ENCODE measurements at places on chromosomes 16 and 17.
A peak's percentile ranks its signal among the peaks of the same experiment; 100 is the strongest.

DNA sequence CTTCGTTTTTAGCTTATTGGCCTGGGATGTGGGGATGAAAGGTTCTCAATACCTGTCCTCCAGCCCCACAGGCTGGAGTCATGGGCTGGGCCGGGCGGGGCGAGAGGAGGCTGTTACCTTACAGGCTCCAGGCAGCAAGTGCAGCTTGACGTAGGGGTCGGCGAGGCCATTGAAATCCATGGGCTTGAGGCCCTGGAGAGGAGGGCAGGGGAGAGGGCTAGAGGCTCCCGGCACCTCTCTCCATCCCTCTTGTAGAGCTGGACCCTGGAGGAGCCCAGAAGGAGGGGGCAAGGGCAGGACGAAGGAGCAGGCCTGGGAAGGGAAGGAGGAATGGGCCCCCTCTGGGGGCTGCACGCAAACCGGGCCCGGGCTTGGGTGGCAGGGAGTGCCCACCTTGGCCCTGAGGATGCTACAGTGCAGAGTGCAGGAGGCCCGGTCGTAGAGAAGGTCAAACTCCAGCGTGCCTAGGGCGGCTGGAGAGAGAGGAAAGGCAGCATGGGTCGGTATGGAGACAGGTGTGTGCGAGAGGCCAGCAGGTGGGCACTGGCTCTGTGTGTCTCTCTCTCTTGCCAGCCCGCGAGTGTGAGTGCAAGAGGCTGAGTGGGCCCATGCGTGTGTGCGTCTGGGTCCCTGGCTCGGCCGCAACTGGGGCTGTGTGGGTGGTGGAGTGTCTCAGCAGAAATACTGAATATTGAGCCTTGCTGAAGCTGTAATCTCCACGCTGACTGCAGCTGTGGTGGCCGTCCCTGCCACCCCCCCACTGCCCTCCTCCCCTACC lies 1.6 kb downstream of the DOC2A start:
- no peak for DNase-seq

DNA sequence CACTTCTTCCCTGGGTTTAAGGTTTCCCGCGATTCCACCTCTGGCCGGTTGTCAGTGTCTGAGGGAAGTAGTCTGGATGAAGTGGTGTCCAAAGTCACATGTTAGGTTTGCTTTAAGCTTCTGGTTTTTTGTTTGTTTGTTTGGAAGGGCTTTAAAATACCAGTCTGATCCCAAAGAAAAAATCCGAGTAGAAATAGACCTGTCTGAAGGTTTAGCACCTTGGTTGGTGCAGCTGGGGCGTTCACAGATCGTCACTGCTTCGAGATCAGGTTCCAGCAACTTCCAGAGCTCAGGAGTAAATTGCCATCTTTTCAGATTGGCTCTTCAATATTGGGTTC lies 567 bp downstream of the TMEM97 start:
- no peak for DNase-seq

GRCh38 chr17:74922694-74923537 lies at the start of gene USH1G:
USH1G (minus strand) TSS chr17:74923255; CDS start chr17:74923073, 182 bp downstream.
- DNase-seq: peak; percentile 4

- DNase-seq: no peak
Observed at GRCh38 chr17:81961087-81961511, at the start of gene NOTUM. NOTUM (minus strand) TSS chr17:81961187; CDS start chr17:81960909, 278 bp downstream.

- DNase-seq: no peak
Observed at GRCh38 chr16:78686601-78687000, 587.1 kb downstream of the WWOX start.

- DNase-seq: no peak
Observed at GRCh38 chr17:55086635-55087058, 118.1 kb downstream of the STXBP4 start.

GRCh38 chr16:11151885-11152629 lies 103.9 kb downstream of the SOCS1 start:
- no peak for DNase-seq

DNA sequence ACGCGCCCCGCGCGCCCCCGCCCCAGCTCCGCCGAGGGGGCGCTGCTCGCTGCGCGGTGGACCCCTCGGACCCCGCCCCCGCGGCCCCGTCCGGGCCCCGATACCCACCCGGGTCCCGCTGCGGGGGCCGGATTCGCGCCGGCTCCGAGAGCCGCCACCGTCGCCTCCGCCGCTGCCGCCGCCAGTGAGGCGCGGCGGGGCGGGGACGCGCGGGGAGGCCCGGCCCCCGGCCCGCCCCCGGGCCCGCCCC lies at the start of gene TBC1D16:
TSS of gene TBC1D16 (minus strand) at position 186 of the 250 bp plus-strand sequence. CDS start 22,325 bp downstream, outside the sequence.
- no peak for DNase-seq

DNA sequence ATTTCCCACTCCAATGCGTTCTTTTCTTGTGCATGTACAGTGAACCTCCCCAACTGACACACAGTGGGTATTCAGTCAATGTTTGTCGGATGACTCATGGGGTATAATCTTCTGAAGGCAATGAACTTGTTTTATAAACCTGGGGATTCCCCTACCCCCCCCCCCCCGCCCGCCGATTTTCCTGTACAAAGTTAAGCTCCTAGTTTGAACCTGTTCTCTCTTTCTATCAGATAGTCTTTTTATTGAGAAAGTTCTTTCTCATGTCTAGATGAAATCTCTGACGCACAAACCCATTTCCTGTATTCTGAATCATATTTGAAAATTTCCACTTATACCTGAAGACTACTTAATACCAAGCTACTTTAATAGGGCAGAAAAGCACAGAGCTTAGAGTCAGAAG lies 338.3 kb downstream of the CA10 start:
- DNase-seq: no peak

DNA sequence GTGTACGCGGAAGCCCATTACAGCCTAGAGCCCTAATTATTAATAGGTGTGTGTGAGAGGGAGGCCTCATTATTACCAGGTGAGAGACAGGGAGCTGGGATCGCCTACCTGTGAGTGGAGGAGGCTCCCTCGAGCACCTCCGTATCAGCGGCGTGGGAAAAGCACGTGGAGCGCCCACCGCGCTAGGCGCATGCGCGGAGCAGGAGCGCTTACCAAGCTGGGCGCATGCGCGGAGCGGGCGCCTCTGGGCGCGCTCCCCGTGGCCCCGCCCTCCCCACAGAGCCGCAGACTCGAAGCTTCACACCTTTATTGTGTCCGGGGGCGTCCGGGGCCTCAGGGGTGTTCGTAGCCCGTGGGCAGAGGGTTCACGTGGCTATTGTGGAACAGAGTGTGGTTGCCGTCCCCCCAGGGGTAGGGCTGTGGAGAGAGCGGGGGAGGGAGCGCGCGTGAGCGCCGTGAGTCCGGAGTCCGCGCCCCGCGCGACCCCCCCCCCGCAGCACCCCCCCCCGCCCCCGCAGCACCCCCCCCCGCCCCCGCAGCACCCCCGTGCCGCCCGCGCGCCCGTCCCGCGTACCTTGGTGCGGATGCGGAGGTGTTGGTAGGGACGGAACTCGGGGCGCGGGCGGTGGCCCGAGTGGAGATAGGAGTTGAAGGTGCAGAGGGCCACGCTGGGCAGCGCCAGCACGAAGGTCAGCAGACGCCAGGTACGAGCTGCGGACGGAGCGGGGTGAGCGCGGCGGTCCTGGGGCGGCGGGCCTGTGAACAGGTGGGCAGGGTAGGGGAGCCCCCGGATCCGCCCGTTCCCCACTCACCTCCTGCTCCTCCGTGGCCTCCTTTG lies 500 bp downstream of the COX6A2 start:
- peak; percentile 40 for DNase-seq

DNA sequence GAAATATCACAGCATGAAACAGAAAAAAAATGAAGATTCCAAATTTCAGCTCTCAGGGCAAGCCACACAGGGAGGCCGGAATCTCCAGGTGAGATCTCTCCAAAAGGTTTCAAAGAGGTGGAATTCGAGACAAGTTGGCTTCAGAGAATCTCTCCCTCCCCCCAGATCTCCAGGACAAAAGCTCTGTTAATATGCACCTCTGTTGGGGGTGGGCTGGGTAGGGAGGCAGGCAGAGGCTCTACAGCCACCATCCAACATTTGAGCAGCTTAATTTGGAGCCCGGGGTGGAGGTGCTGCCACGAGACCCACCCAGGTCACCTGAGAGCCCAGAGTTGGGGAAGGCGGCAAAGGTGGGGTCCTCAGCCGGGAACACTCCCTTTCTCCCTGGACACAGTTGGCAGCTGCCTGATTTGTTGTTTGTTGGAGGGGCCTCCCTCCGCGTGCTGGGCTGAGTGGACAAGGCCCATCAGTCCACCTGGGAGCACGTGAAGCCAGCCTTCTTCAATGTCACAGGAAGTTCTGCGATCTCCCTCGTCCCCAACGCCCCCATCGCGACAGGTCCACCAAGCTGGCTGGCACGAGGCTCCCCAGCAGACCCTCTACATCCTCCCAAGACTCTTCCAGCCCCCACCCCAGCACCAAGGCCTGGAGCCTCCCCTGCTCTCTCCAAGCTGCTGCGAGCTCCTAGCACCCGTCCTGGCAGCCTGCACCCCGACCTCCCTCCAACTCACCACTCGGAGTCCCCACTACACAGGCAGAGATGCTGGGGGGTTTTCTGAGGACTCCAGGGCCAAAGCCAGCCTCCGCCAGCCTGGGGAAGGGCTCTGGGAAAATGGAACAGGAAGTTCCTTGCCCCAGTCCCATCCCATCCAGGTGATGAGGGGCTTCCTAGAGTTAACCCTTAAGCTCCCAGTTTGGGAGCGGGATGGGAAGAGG lies at the start of gene ZSCAN10:
TSS of gene ZSCAN10 (minus strand) at position 836 of the 936 bp plus-strand sequence. CDS start 6,357 bp downstream, outside the sequence.
- DNase-seq: no peak

GRCh38 chr16:49307176-49307575 lies 25.5 kb upstream of the CBLN1 start:
- DNase-seq: no peak

- DNase-seq: no peak
Observed at GRCh38 chr17:50093246-50093645, 1.9 kb upstream of the PDK2 start.

GRCh38 chr17:13727441-13728171 lies 125.9 kb upstream of the HS3ST3A1 start:
- no peak for DNase-seq

- peak; percentile 21 for DNase-seq
Observed at GRCh38 chr17:39209317-39210092, 9.4 kb downstream of the RPL19 start.

- DNase-seq: no peak
Observed at GRCh38 chr17:45908460-45908859, 14.1 kb downstream of the MAPT start.

- no peak for DNase-seq
Observed at GRCh38 chr16:85375282-85375681, 237.8 kb upstream of the GSE1 start.

DNA sequence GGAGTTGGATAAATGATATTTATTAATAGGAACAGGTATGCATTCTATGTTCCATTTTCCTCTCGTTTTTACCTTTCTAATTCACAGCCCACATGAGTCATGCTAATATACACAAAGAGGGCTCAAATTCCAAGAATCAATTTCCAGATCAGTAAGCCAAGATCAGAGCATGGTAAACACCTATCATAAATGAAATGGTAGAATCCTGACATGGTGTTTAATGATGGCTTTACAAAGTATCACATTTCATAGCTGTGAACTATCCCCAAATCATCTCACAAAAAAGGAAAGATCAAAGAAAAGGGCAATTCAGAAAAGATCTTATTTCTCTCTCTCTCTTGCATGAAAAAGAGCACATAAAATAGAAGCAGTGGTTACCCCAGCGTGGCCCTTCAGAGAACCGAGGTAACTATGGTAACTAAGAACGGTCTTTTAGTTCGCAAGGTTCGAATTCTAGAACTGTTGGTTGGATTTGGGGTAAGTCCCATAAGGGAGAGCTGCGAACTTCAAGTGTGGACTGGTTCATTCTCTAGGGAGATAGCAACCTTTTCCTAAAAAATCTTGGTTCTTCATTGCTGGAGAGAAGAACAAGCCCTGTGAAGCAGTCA lies 73.0 kb downstream of the MARCHF10 start:
- DNase-seq: no peak

GRCh38 chr16:81928975-81929374 lies 82.3 kb downstream of the SDR42E1 start:
- DNase-seq: no peak

GRCh38 chr16:54582631-54583250 lies 296.2 kb upstream of the IRX3 start:
- DNase-seq: no peak

- no peak for DNase-seq
Observed at GRCh38 chr17:44084131-44084538, 13.6 kb downstream of the G6PC3 start.

GRCh38 chr17:43936434-43936833 lies 5.8 kb downstream of the PPY start:
- DNase-seq: no peak

GRCh38 chr17:1008008-1008761 lies 11.3 kb downstream of the TIMM22 start:
- DNase-seq: no peak

DNA sequence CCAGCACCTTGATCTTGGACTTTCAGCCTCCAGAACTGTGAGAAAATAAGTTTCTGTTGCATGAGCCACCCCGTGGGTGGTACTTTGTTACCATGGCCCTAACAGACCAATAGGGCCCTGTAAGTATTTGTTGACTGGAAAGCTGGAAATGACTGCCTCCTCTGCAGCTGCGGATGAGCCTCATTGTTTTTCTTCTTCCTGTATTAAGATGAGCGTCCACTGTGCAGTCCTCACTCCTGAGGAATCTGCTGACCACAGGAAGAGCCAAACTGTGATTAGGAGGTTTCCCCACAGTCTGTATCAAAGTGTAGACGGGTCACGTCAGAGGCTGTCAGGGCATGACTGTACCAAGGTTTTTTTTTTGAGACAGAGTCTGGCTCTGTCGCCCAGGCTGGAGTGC lies 12.2 kb upstream of the AKTIP start:
- DNase-seq: no peak

GRCh38 chr16:66924527-66925321 lies 611 bp downstream of the RRAD start:
- no peak for DNase-seq

GRCh38 chr17:65170839-65171238 lies 33.7 kb downstream of the RGS9 start:
- no peak for DNase-seq

GRCh38 chr16:72979974-72980373 lies 68.0 kb downstream of the ZFHX3 start:
- DNase-seq: no peak

- no peak for DNase-seq
Observed at GRCh38 chr16:68768771-68769170, 31.7 kb downstream of the CDH1 start.

DNA sequence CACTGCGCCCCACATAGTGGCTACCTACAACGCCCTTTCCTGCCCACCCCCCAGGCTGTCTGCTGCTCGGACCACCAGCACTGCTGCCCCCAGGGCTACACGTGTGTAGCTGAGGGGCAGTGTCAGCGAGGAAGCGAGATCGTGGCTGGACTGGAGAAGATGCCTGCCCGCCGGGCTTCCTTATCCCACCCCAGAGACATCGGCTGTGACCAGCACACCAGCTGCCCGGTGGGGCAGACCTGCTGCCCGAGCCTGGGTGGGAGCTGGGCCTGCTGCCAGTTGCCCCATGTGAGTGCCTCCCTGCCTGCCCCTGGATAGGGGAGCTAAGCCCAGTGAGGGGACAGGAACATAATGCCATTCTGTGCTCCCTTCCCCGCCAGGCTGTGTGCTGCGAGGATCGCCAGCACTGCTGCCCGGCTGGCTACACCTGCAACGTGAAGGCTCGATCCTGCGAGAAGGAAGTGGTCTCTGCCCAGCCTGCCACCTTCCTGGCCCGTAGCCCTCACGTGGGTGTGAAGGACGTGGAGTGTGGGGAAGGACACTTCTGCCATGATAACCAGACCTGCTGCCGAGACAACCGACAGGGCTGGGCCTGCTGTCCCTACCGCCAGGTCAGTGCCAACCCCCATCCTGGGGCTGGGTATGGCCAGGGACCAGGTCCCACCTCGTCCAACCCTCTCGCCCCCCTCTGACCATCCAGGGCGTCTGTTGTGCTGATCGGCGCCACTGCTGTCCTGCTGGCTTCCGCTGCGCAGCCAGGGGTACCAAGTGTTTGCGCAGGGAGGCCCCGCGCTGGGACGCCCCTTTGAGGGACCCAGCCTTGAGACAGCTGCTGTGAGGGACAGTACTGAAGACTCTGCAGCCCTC lies 7.1 kb downstream of the GRN start:
- DNase-seq: no peak

- no peak for DNase-seq
Observed at GRCh38 chr17:74357466-74357809, 4.2 kb downstream of the BTBD17 start.
